ENCODE measurements at places on chromosomes 5 and 9. TPM values are rescaled to one million over a fixed set of nuclear protein-coding genes. Genes with fewer than 3 reads are reported as not detected.

The TAF11L5 gene
- not detected for total RNA-seq

The GLRA1 gene
- total RNA-seq, result not detected

The LCN9 gene
- total RNA-seq, result not detected

The AQP7 gene
- total RNA-seq, result 136 TPM

The ROPN1L gene
- total RNA-seq, result 1.1 TPM

The FOXD1 gene
- total RNA-seq, result not detected

The SLC6A19 gene
- total RNA-seq, result not detected

The C1QTNF2 gene
- 0.68 TPM for total RNA-seq

The NEUROG1 gene
- total RNA-seq, result not detected

The DIMT1 gene
- total RNA-seq, result 11.7 TPM

The CRHBP gene
- total RNA-seq, result 5.8 TPM

The SHISAL2B gene
- total RNA-seq, result not detected

The UAP1L1 gene
- total RNA-seq, result 11.9 TPM

The BARX1 gene
- not detected for total RNA-seq

The SLC25A25 gene
- total RNA-seq, result 13.4 TPM

The PCDHGA9 gene
- 7.0 TPM for total RNA-seq

The MIGA2 gene
- 15.2 TPM for total RNA-seq

The PLEKHG4B gene
- total RNA-seq, result not detected

The FGF1 gene
- total RNA-seq, result 4.9 TPM

The TMEM171 gene
- total RNA-seq, result not detected

The BNC2 gene
- 17.2 TPM for total RNA-seq

The STKLD1 gene
- 0.68 TPM for total RNA-seq

The LCN15 gene
- total RNA-seq, result not detected

The ZCCHC7 gene
- total RNA-seq, result 18.1 TPM

The CA9 gene
- not detected for total RNA-seq

The BARHL1 gene
- not detected for total RNA-seq

The TERT gene
- not detected for total RNA-seq

The ANXA1 gene
- 301 TPM for total RNA-seq

The ELAVL2 gene
- 0.44 TPM for total RNA-seq

The FBP2 gene
- not detected for total RNA-seq

The IRGM gene
- total RNA-seq, result not detected

The HAVCR2 gene
- 31.3 TPM for total RNA-seq

The ROR2 gene
- total RNA-seq, result 0.19 TPM

The SUSD3 gene
- 2.2 TPM for total RNA-seq

The FER gene
- total RNA-seq, result 37.4 TPM

The PAPPA gene
- 3.7 TPM for total RNA-seq

The PCDHB3 gene
- 3.3 TPM for total RNA-seq

The CAMSAP1 gene
- total RNA-seq, result 35.0 TPM

The IFNA13 gene
- total RNA-seq, result not detected

The PCDHA9 gene
- total RNA-seq, result not detected

The ARID3C gene
- not detected for total RNA-seq

The SLC36A3 gene
- total RNA-seq, result not detected

The TXNDC8 gene
- not detected for total RNA-seq

The FSTL4 gene
- total RNA-seq, result not detected

The ORM2 gene
- not detected for total RNA-seq

The COL15A1 gene
- total RNA-seq, result 58.4 TPM

The GFI1B gene
- total RNA-seq, result not detected

The FAXDC2 gene
- 38.8 TPM for total RNA-seq

The PELO gene
- total RNA-seq, result 8.8 TPM

The SLC34A1 gene
- total RNA-seq, result not detected

The BRD3 gene
- 21.6 TPM for total RNA-seq

The MOB3B gene
- total RNA-seq, result 11.9 TPM

The OCLN gene
- 3.4 TPM for total RNA-seq
